ENCODE measurements at places on chromosomes 5 and 9. TPM values are rescaled to one million over a fixed set of nuclear protein-coding genes. Genes with fewer than 3 reads are reported as not detected.

The PCDHA3 gene
- not detected for total RNA-seq

The RXRA gene
- total RNA-seq: 3.8 TPM

The TAS2R1 gene
- not detected for total RNA-seq

- DNase-seq: no peak
Measured at GRCh38 chr5:74314906-74315305, 325.6 kb downstream of the ENC1 start.

DNA sequence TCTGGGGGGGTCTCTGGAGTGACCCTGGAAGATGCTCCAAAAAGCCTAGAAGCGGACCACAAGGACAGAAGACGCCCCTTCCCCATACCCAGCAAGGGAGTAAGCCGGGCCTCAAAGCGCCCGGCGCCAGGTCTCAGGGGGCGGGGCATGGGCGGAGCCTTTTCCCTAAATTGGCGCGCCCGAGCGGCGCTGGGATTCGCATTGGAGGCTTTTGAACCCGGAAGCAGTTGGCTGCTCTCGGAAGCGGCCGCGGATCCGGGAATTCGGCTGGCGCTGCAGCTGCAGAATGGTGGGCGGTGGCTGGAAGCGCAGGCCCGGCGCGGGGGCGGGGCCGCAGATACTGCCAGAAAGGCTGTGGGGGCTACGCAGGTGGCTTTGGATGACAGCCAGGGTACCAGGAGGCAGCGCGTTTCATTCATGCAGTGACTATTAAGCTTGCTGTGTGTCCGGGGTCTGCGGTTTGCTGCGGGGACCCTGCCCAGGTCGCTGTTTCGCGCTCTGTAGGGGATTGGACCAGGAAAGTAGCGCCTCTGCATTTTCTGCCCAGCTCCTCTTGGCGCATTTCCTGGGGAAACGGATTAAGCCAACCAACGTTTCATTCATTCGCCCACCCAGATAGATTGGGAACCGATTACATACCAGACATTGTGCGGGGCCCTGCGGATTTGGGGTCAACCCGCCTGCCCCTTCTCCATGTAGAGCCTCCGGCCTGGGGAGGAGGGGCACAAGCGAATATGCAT lies 83.0 kb upstream of the FREM1 start:
- DNase-seq: peak; percentile 32

All from activated CD8-positive, alpha-beta T cell treated with anti-CD3 and anti-CD28 coated beads, Interleukin-2, amount 10 ng/mL, durations not matched to agents 7 days and 5 days (primary cell).